ENCODE measurements at places on chromosomes 12 and 14.

GRCh38 chr12:69120354-69120753, 119.0 kb upstream of the CPSF6 start:
- no peak for DNase-seq

- DNase-seq = no peak
These were observed 94.7 kb downstream of the ANO6 start for GRCh38 chr12:45310627-45310968.

- no peak for DNase-seq
These were observed 32.8 kb downstream of the MIA2 start for GRCh38 chr14:39266525-39266870.

DNA sequence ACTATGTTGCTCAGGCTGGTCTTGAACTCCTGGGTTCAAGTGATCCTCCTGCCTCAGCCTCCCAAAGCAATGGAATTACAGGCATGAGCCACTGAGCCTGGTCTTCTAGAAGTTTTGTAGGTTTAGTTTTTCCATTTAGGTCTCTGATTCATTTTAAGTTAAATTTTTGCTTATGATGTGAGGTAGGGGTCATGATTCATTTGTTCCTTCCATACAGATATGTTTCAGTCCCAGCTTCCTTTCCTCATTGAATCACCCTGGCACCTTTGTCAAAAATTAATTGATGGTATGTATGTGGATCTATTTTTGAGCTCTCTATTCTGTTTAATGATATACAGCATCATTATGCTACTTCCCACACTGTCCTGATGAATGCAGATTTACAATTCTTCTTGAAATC, 25.6 kb upstream of the CABP1 start:
- no peak for DNase-seq

- no peak for DNase-seq
These were observed 126.0 kb upstream of the HIF1A start for GRCh38 chr14:61569308-61569707.

DNA sequence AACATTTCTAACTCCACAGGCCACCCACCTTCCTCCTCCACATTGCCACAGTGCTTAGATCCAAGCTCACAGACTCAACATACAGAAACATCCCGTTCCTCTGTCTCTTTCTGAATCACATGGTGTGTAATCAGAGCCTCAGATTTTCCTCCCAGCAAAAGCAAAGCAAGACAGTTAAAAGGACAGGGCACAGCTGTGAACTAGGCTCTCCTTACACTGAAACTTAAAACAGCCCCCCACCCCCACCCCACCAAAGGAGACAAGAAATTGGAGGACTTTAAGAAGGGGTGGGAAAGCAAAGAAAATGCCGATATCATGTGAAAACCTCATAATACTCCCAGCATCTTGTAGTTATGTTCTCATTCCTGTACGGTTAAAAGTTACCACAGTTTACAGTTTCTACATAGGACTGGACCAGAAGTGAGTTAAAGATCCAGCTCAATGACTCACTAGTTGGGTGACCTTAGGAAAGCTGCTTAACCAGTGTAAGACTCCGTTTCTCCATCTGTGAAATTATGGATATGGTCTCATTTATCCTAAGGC, 4.8 kb downstream of the YBX3 start:
- DNase-seq = no peak

GRCh38 chr12:76374386-76375020, 26.3 kb upstream of the BBS10 start:
- DNase-seq = no peak

GRCh38 chr12:95326445-95326844, 108.8 kb downstream of the VEZT start:
- DNase-seq = no peak

DNA sequence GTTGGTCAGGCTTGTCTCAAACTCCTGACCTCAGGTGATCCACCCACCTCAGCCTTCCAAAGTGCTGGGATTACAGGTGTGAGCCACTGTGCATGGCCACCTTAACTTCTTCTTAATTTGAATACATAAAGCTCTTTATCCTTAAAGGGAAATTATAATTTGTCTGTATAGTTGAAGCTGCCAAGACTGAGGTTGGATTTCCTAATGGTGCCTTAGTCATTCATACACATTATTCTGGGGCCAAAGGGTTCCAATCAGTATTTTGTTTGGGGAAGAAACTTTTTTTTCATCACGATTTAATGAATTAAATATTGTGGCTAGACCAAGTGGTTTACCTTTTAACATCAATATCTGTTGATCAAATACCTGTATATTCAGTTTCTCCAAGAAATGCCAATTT, 135.9 kb downstream of the SYT1 start:
- DNase-seq = no peak

DNA sequence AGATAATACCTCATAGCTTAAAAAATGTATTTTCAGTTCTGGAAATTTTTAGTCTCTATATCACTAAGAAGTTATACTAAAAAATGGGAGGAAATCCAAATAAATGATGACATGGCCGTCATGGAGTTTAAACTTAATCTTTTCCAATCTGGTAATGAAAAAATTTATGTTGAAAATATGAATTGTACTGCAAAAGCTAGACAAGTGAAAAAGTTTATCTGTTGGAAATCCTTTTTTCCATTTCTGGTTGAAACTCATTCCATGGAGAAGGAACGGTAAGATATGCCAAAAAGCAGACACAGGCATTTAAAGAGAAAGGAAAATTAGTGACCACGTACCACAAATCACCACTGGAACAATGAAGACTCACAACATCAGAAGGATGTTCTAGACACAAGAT, 314.2 kb upstream of the PRICKLE1 start:
- no peak for DNase-seq

- no peak for DNase-seq
These were observed 41.9 kb upstream of the INF2 start for GRCh38 chr14:104647467-104648043.

DNA sequence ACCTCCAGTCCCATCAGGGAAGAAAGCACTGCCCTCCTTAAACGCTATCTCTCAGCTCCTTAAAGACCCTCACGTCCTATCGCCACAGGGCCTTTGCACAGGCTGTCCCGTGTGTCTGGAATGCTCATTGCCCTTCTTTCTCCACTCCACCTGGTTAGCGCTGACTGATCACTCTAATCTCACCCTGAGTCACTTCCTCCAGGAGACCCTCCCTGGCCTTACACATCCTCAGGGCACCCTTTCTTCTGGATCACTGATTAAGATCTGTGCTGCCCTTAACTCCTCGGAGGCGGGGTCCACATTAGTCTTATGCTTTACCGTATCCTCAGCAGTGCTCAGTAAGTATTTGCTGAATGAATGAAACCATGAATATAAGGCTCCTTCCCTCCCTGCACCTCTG, 94.7 kb downstream of the SYNE3 start:
- DNase-seq = no peak

DNA sequence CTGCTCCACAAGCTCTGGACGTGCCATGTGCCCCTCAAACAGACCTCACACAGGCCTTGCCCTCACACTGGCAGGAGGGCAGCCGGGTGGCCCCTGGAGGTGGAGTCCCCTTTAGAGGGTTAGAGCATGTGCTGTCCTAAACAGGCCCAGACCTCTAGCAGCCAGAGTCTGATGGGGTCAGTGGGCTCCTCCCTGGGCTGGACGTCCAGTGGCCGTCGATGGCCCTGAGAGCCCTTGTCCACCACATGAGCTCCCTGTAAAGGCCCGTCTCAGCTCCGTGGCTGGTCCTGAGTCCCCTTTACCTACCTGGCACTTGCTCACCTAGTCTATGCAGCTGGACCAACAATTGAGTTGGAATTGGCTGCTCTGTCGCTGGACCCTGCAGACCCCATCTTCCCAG, 3.8 kb downstream of the TMEM179 start:
- no peak for DNase-seq

GRCh38 chr14:61329478-61330051, 8.2 kb downstream of the PRKCH start:
- DNase-seq = no peak

DNA sequence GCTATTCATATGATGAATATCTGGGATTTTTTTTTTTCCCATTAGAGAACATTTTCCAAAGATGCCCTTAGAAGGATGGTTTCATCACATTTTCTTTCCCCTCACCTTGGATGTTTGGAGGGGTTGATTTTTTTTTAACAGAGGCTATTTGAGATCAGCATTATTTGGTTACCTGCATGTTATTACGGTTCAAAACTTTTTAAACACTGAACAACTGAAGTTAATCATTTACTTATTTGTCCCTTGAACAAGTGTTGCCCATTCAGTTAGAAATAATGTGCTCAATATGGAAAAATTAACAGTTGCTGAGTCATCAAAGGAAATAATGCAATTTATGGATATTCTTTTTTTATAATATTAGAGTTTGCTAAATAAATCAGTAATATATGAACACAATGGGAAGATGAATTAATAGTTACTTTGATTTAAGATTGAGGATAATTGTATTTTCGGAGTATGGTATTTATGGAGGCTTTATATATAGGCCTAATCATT, 26.7 kb downstream of the CNTN1 start:
- no peak for DNase-seq

DNA sequence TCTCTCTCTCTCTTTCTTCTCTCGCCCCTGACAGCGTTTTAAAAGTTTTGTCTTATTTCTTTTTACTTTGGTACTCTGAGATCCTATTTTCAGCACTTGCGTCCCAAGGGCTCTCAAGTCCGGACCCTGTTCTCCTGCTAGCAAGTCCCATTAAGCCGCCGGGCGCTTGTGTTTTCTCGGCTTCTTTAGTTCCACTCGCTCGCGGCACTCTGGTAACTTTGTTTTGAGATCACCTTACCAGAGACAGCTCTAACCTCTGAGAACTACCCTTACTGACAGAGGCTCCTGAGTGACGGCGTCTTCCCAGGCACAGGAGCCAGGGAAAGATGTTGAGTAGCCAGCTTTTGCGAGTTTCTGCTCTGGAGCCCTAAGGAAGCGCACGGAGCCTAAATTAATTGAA, 2.7 kb upstream of the MYF5 start:
- DNase-seq = no peak

GRCh38 chr12:131012279-131013069, 58.8 kb downstream of the ADGRD1 start:
- DNase-seq = no peak

DNA sequence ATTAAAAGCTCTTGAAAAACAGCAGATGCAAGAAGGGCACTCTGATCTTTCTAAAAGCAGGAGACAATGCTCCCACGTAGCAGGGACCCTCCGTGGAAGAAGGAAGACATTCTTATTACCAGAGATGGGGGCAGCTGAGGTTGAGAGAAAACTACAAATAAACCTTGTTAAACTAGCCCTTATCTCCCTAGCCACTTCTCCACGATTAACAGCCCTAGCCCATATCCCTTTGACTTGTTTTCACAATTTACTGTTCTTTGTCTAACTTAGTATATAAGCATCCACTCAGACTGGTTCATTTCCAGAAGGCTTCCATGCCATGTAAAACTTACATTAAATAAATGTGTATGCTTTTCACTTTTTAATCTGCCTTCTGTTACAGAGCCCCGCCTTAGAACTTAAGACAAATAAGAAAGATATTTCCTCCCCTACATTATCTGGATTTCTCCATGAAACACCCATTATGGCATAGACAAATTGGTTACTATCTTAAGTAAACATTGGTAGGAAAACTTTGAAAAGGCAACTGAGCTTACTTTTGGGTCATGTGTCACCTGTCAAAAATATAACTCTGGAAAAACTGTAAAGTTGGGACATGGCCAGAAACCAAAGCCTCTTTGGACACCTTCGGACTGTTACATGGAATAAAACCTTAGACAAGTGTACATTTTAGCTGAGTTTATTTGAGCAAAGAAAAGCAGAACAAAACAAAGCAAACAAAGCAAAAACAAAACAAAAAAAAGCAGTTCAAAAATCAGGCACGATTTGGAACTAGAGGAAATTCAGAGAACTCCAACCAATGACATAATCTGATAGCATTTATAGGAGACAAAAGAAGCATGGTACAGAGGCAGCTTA, 4.9 kb upstream of the RNASE1 start:
- no peak for DNase-seq

DNA sequence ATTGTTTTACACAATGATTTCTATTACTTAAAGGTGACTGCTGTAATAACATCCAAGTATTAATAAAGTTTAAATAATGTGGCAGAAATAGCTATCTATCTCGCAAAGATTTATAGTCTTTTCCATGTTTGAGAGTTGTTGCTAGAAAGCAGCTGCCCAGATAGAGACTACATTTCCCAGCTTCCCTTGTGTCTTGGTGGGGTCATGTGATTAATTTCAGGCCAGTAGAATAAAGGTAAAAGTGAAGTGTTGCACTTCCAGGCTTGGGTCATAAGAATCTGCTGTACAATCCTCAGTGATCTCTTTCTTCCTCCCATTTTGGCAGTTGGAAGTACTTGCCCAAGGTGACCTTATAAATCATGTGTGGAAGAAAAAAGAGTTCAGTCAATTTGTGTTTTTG, 449.7 kb upstream of the USP15 start:
- no peak for DNase-seq

DNA sequence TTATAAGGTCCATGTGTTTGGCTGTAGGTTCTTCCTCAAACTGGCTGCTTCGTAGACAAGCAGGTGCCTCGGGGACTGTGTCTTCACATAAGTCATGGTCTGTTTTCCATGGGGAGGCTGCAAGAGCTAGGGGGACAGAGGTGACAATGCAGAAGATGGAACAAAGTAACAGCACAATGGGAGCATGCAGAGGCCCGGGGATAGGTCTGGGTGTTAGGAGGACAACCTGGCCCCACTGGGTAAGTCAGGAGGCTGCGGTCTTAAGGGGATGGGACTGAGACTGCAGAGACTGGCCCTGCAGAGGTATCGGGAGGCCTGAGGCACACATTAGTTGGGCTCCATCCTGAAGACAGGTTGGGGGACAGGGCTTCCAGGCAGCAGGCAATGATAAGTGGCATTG, 88.9 kb downstream of the NTF3 start:
- no peak for DNase-seq

DNA sequence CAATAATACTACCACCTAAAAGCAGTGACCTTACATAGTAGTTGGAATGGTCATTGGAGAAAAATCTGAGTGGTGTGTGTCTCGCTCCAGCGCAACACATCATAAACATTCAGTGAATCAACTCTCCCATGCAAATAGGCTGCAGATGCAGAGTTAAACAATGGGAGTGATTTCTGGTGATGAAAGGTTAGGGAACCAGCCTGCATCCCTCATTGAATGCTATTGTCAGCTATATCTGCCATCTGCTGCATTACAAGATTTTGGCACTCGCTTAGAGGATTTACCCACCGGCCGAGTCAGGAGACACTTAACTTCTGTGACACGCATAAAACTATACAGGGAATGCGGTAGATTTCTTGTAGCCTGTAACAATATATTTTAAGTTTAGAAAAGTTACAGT, 900.9 kb downstream of the FLRT2 start:
- DNase-seq = no peak

GRCh38 chr14:101784631-101785030, 23.1 kb downstream of the PPP2R5C start:
- DNase-seq = no peak

GRCh38 chr14:91998667-91999570, 40.9 kb downstream of the TRIP11 start:
- DNase-seq = no peak

Measured in T-helper 17 cell (primary cell).